ENCODE measurements at places on chromosomes 3 and 15. TPM values are rescaled to one million over a fixed set of nuclear protein-coding genes. Genes with fewer than 3 reads are reported as not detected.
A peak's percentile ranks its signal among the peaks of the same experiment; 100 is the strongest.

Gene SV2B
- under 0.01 TPM for total RNA-seq

Gene C3orf33
- 3.6 TPM for total RNA-seq

Gene STAC
- total RNA-seq = 6.8 TPM

Gene ALAS1
- 61.8 TPM for total RNA-seq

Gene SLC38A3
- not detected for total RNA-seq

- H3K4me1 ChIP-seq = no peaks in the 10 kb centered on the region
Measured at GRCh38 chr15:94263341-94264273, 32.2 kb downstream of the MCTP2 start.

DNA sequence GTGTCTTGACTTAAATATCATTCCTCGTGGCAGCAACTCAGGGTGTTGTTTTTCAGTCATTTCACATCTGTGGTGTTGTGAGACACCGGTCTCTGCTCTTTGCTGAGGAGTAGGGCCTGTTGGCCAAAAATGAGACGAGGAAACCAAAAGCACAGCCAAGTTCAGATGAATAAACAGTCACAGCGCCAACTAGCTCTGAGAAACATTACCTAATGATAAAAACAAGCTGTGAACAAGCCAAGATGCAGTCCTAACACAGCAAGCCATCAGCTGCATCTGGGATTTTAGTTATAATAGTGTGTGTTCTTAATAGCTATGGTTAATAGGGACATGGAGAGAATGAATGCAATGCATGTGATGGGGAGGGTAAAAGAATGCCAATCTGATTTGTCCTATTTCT lies 843.4 kb upstream of the DPPA4 start:
- no peaks in the 10 kb centered on the region for H3K36me3 ChIP-seq
- DNase-seq = peak; percentile 69
- no peaks in the 10 kb centered on the region for H3K4me1 ChIP-seq
- no peak overlapping the region for H3K27ac ChIP-seq
- no peaks in the 10 kb centered on the region for H3K27me3 ChIP-seq

- no peak for DNase-seq
- peaks cover 4% of the 10 kb centered on the region for H3K4me1 ChIP-seq
- no peak overlapping the region for H3K27ac ChIP-seq
- no peaks in the 10 kb centered on the region for H3K36me3 ChIP-seq
- H3K27me3 ChIP-seq = peaks cover 46% of the 10 kb centered on the region
- no peak overlapping the region for H3K4me3 ChIP-seq
Measured at GRCh38 chr15:70556151-70556741, 207.1 kb downstream of the UACA start.

DNA sequence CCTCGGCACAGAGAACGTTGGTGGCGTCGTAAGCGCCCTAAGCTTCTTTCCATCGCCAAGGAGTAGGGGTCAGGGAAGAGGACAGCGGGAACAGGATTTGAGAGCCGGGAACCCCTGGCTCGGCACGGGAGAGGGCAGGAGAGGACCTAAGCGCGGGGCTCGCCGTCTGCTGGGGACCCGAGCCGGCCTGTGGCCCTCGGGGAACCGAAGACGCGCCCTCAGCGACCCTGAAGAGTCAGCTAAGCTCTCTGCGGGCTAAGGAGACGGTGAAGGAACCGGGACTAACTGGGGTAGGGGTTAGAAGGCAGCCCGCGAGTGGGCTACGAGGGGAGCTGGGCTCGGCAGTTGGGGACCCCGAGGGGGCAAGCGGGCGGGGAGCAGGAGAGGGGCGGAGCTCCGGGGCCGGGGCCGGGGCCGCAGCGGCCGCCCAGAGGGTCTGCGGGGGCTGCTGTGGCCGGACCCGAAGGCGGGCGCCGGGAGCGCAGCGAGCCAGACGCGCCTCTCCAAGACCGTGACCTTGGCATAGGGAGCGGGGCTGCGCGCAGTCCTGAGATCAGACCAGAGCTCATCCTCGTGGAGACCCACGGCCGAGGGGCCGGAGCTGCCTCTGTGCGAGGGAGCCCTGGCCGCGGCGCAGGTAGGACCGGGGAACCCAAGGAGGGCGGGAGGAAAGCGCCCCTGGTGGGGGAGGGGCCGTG lies 574 bp downstream of the CASR start:
- H3K27me3 ChIP-seq = peaks cover 22% of the 10 kb centered on the region
- no peak for DNase-seq
- no peaks in the 10 kb centered on the region for H3K4me1 ChIP-seq
- no peak overlapping the region for H3K4me3 ChIP-seq
- no peak overlapping the region for H3K27ac ChIP-seq
- H3K36me3 ChIP-seq = no peaks in the 10 kb centered on the region

- no peak overlapping the region for H3K4me3 ChIP-seq
- H3K27me3 ChIP-seq = no peaks in the 10 kb centered on the region
- DNase-seq = no peak
- no peaks in the 10 kb centered on the region for H3K4me1 ChIP-seq
- no peak overlapping the region for H3K27ac ChIP-seq
- peaks cover 4% of the 10 kb centered on the region for H3K36me3 ChIP-seq
Measured at GRCh38 chr3:38528457-38528856, 32.3 kb downstream of the EXOG start.

DNA sequence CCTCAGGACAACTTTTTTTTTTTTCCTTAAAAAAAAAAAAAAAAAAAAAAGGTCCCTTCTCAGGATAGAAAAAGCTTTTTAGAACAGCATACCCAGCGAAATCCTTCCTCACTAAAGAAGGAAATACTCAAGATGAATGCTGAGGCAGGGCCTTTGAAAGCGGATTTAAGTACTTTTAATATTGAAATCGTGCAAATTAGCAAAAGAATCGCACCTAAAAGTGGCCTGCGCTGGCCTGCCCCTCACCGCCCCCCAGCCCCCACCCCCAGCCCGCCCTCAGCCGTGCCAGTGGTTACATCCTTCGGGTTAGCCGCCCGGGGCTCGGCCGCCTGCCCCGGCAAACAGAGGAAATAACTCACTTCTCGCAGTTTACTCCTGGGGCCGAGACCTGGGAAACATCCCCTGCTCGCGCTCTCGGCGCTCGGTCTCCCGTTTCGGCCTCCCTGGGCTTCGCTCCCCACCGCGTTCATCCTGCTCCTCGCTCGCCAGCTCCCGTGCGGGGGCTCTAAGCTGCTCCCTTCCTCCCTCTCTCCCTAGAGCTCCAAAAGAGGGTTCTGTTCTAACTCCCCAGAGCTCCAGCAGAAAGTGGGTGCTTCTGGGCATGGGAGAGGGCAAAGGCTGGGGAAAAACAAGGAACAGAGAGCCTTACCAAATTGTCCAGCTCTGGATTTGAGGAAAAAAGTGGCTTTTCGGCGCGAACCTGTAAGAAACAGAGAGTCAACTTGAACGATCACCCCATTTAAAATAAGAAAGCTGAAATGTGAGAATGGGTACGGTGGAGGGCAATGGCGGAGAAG lies 5.2 kb downstream of the MEIS2 start:
- no peaks in the 10 kb centered on the region for H3K27me3 ChIP-seq
- no peaks in the 10 kb centered on the region for H3K4me1 ChIP-seq
- no peak overlapping the region for H3K4me3 ChIP-seq
- H3K36me3 ChIP-seq = peaks cover 10% of the 10 kb centered on the region

DNA sequence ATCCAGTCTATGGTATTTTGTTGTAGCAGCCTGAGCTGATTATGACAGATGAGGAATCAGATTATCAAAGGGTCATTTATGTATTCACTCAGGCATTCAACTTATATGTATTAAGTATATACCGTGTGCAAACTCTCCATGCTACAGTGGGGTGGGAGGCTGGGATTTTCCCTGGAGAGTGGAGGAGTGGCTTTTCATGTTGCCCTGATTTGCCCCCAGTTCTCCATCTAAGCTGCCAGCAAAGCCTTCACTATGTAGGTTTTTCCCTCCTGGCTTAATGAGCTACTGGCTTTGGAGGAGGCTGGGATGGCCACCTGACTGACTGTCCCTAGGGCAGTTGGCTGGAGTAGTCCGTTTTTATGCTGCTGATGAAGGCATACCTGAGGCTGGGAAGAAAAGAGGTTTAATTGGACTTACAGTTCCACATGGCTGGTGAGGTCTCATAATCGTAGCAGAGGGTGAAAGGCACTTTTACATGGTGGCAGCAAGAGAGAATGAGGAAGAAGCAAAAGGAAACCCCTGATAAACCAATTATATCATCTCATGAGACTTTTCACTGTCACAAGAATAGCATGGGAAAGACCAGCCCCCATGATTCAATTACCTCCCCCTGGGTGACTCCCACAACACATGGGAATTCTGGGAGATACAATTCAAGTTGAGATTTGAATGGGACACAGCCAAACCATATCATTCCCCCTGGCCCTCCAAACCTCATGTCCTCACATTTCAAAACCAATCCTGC lies 253.9 kb downstream of the RPLP1 start:
- no peak overlapping the region for H3K4me3 ChIP-seq
- no peak overlapping the region for H3K27ac ChIP-seq
- H3K27me3 ChIP-seq = no peaks in the 10 kb centered on the region
- no peaks in the 10 kb centered on the region for H3K4me1 ChIP-seq
- DNase-seq = no peak

DNA sequence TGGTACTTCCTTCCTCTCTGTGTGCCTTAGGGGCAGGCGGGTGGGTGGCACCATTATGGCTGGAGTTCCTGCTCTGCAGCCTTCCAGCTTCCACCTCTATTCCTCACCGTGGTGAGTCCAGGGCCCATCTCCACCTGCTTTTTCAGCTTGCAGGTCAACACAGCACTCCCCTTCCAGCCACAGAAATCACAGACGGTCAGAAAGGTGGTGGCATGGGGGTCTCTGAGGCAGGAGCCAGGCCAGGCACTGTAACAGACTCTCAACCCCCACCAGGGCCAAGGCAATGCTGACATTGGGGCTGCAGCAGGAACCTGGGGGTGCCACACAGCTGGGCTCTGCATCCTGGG lies 16.6 kb downstream of the KLF15 start:
- H3K36me3 ChIP-seq = no peaks in the 10 kb centered on the region
- H3K27me3 ChIP-seq = peaks cover 8% of the 10 kb centered on the region
- no peak overlapping the region for H3K27ac ChIP-seq
- H3K4me1 ChIP-seq = no peaks in the 10 kb centered on the region
- no peak for DNase-seq
- H3K4me3 ChIP-seq = no peak overlapping the region

DNA sequence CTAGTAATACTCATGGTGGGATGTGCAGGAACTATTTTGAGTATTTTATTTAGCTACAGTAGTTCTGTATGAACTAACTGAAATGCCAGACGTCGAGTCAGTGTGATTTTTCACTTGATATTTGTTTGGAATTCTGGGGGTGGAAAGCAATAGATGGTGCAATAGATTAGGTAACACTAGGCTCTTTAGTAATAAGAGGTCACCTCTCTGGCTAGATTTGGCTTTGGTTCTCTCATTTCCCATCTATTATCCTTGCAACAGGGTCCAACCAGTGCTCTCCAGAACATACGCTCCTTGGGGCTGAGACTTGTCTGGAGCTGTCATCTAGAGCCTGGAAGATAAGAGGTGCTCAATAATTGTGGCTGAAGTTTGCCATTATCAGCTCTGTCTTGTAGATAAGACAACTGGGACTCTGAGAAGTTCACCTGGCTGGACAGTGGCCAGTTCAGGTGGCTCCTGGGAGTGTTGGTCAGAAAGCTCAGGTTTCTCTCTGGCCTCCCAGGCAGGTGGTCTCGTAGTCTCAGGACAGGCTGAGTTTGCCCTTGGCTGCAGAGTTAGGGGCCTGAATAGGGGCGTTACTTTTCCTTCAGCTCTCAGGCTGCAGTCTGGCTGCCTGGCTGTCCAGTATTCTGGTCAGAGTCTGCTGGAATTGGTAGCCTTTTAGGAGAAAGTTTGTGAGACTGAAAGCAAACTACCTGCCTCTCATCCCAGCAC lies 277.5 kb upstream of the RGMA start:
- H3K27ac ChIP-seq = no peak overlapping the region
- H3K27me3 ChIP-seq = no peaks in the 10 kb centered on the region
- H3K4me3 ChIP-seq = no peak overlapping the region
- no peak for DNase-seq
- H3K36me3 ChIP-seq = no peaks in the 10 kb centered on the region
- no peaks in the 10 kb centered on the region for H3K4me1 ChIP-seq

- no peak overlapping the region for H3K27ac ChIP-seq
- H3K4me1 ChIP-seq = no peaks in the 10 kb centered on the region
- H3K36me3 ChIP-seq = no peaks in the 10 kb centered on the region
- DNase-seq = no peak
Measured at GRCh38 chr3:43215663-43216275, 70.6 kb upstream of the SNRK start.

GRCh38 chr3:73451301-73451944 lies 173.3 kb downstream of the PDZRN3 start:
- no peak overlapping the region for H3K27ac ChIP-seq
- H3K27me3 ChIP-seq = no peaks in the 10 kb centered on the region
- no peaks in the 10 kb centered on the region for H3K4me1 ChIP-seq
- peak; percentile 47 for DNase-seq
- H3K4me3 ChIP-seq = no peak overlapping the region

DNA sequence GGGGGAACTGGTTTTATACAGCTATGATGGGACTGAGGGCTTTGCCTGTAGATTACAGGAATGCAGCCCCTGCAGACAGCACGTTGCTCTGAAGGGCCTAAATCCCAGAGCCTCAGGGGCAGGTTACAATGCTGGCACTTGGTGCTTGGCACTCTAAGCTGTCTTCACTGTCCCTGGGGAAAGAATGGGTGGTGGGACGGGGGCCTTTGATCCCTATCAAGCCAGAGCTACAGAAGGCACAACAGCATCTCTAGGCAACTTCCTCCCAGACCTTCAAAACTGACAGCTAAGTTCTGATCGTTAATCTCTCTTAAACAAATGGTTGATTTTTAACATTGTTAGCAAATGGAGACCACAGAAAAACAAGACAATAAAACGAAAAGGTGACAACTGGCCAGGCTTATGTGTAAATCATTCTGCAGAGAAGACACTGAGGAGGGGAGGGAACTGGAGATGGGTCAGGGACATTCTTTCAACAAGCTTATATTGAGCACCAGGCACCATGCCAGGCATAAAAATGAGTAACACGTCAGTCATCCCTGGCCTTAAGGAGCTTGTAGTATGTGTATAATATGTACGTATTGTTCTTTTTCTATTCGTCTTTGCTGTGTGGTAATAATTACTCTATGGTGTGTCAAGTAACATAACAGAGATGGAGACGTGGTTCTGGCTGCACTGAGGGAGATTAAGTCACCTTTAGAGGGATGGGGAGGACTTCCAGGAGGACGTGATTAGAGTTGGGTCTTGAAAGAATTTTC lies 49.1 kb downstream of the CA12 start:
- DNase-seq = peak; percentile 86
- no peak overlapping the region for H3K27ac ChIP-seq
- H3K27me3 ChIP-seq = no peaks in the 10 kb centered on the region
- H3K4me3 ChIP-seq = no peak overlapping the region
- H3K4me1 ChIP-seq = peaks cover 6% of the 10 kb centered on the region
- H3K36me3 ChIP-seq = no peaks in the 10 kb centered on the region

GRCh38 chr3:188747489-188747888 lies 424.3 kb upstream of the TPRG1 start:
- no peaks in the 10 kb centered on the region for H3K36me3 ChIP-seq
- no peaks in the 10 kb centered on the region for H3K4me1 ChIP-seq
- no peak for DNase-seq
- H3K27ac ChIP-seq = no peak overlapping the region
- H3K27me3 ChIP-seq = no peaks in the 10 kb centered on the region

- no peaks in the 10 kb centered on the region for H3K36me3 ChIP-seq
- H3K4me1 ChIP-seq = no peaks in the 10 kb centered on the region
- H3K27ac ChIP-seq = no peak overlapping the region
- H3K27me3 ChIP-seq = no peaks in the 10 kb centered on the region
- no peak overlapping the region for H3K4me3 ChIP-seq
- no peak for DNase-seq
Measured at GRCh38 chr15:22257047-22258008, 177.0 kb downstream of the OR4M2 start.

GRCh38 chr3:139505829-139506386 lies 29.6 kb upstream of the RBP2 start:
- DNase-seq = no peak
- H3K27ac ChIP-seq = no peak overlapping the region
- no peaks in the 10 kb centered on the region for H3K4me1 ChIP-seq
- no peaks in the 10 kb centered on the region for H3K36me3 ChIP-seq
- H3K4me3 ChIP-seq = no peak overlapping the region

GRCh38 chr3:32880225-32880624 lies 62.4 kb downstream of the TRIM71 start:
- DNase-seq = no peak
- H3K27me3 ChIP-seq = peaks cover 4% of the 10 kb centered on the region
- no peak overlapping the region for H3K27ac ChIP-seq
- H3K4me1 ChIP-seq = no peaks in the 10 kb centered on the region
